ENCODE measurements at places on chromosomes 4 and X.
A peak's percentile ranks its signal among the peaks of the same experiment; 100 is the strongest.

- no peak overlapping the region for H3K4me3 ChIP-seq
- no peaks in the 10 kb centered on the region for H3K36me3 ChIP-seq
- no peak overlapping the region for H3K27ac ChIP-seq
- H3K27me3 ChIP-seq: no peaks in the 10 kb centered on the region
- H3K4me1 ChIP-seq: no peaks in the 10 kb centered on the region
- DNase-seq: no peak
Observed at GRCh38 chrX:95029571-95029970, 1355.6 kb downstream of the FAM133A start.

DNA sequence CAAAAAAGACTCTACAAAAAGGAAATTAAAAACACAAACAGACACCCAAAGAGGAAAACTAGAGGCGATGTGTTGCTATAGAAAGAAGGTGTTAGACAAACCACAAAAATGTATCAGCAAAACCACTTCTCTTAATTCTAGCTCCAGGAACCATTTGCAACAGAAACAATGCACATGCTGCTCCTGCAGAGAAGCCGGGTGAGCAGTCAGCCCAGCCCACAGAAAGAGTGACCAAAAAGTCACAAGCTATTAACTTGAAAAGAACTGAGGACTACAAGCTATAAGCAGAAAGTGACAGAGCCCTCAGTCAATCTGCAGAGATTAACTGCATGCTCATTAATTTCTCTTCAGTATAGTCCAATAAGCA is 96.2 kb upstream of the KLHL13 start:
- DNase-seq: no peak
- no peaks in the 10 kb centered on the region for H3K4me1 ChIP-seq
- H3K4me3 ChIP-seq: no peak overlapping the region
- no peak overlapping the region for H3K27ac ChIP-seq
- no peaks in the 10 kb centered on the region for H3K27me3 ChIP-seq

DNA sequence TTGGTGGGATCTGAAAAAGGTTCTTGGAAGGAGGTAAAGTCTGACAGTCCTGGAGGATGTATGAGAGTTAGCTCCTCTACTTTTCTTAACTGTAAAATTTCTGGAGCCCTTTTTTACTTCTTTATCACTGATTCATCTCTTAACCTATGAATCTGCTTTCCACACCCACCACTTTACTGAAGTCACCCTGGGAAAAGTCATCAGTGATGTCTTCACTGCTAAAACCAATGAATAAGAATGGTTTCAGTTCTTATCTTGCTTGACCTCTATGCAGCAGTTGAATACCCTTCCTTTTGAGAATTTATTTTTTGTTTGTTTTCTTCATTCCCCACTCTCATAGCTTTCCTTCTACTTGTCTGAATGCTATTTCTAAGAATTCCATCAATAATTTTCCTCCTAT is 80.0 kb downstream of the AREG start:
- H3K4me1 ChIP-seq: no peaks in the 10 kb centered on the region
- no peak for DNase-seq
- H3K4me3 ChIP-seq: no peak overlapping the region
- H3K27me3 ChIP-seq: peaks cover 8% of the 10 kb centered on the region
- H3K36me3 ChIP-seq: no peaks in the 10 kb centered on the region
- H3K27ac ChIP-seq: no peak overlapping the region

- H3K27ac ChIP-seq: no peak overlapping the region
- H3K27me3 ChIP-seq: no peaks in the 10 kb centered on the region
- no peaks in the 10 kb centered on the region for H3K4me1 ChIP-seq
- DNase-seq: no peak
- no peak overlapping the region for H3K4me3 ChIP-seq
Observed at GRCh38 chrX:150316564-150316963, 46.6 kb upstream of the MAMLD1 start.

DNA sequence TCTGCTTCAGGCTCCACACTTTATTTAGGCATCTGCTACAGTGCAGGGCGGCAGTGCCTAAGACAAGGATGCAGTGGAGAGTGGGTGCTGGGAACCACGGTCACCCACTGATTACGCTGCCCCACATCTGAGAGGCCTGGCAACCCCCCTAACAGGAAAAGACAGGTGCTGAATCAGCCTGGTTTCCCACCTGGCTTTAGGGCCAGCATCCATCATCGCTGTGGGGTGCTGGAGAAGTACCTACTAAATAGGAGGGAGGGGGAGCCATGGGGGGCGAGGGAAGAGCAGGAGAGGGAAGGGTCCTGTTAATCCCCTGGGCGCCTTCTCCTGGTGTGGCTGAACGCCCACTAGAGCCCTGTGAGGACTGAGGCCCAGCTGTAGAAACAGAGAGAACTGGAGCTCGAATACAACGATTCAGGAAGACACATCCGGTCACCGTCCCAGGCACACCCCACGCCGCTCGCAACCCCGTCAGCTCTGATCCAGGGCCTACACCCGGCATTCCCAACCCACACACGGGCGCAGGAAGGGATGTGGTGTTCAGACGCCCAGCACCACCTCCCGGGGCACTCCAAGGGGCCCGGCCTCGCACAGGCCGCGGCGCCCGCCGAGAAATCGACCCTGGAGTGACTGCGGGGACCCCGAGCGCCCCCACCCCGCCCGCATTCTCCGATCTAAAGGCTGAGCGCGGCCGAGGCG is 554 bp downstream of the DCTD start:
- H3K36me3 ChIP-seq: peaks cover 28% of the 10 kb centered on the region
- H3K4me3 ChIP-seq: peak overlapping the region; percentile 74
- H3K4me1 ChIP-seq: peaks cover 54% of the 10 kb centered on the region
- H3K27ac ChIP-seq: peak overlapping the region; percentile 83

DNA sequence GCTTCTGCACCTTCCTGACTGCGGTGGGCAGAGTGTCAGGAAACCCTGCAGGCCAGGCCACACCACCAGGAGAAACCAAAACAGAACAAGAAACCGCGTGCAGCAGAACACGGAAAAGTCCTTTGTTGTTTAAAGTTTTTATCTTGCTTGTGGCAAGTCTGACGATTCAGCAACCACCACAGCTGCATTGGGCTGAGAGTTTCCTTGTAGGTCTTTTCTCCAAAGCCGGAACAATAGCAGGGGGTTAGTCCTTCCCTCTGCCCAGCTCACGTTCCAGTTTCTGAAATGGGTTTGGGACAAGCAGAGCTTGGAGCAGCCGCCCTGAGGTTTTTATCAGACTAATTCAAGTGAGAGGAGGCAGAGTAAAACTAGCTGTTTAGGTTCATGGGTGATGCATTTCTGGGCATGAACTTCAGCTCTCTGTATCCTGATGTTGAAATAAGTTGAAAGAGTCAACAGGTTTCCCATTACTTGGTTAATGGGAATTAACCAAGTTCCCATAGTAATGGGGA is 216.9 kb downstream of the PTTG2 start:
- H3K4me1 ChIP-seq: peaks cover 31% of the 10 kb centered on the region
- DNase-seq: peak; percentile 25
- H3K27ac ChIP-seq: peak overlapping the region; percentile 76
- H3K27me3 ChIP-seq: no peaks in the 10 kb centered on the region
- peaks cover 6% of the 10 kb centered on the region for H3K36me3 ChIP-seq
- H3K4me3 ChIP-seq: peak overlapping the region; percentile 76

GRCh38 chr4:7750523-7750922 is 189.1 kb downstream of the AFAP1 start:
- H3K27ac ChIP-seq: no peak overlapping the region
- no peaks in the 10 kb centered on the region for H3K36me3 ChIP-seq
- no peaks in the 10 kb centered on the region for H3K27me3 ChIP-seq
- no peaks in the 10 kb centered on the region for H3K4me1 ChIP-seq
- no peak for DNase-seq

- H3K27ac ChIP-seq: no peak overlapping the region
- no peak overlapping the region for H3K4me3 ChIP-seq
- H3K27me3 ChIP-seq: peaks cover 37% of the 10 kb centered on the region
- no peaks in the 10 kb centered on the region for H3K4me1 ChIP-seq
- no peak for DNase-seq
- H3K36me3 ChIP-seq: no peaks in the 10 kb centered on the region
Observed at GRCh38 chr4:3706111-3706511, 60.1 kb upstream of the ADRA2C start.

GRCh38 chr4:108148316-108148715 is 20.4 kb downstream of the LEF1 start:
- H3K27me3 ChIP-seq: peaks cover 45% of the 10 kb centered on the region
- H3K27ac ChIP-seq: no peak overlapping the region
- peaks cover 3% of the 10 kb centered on the region for H3K36me3 ChIP-seq
- H3K4me1 ChIP-seq: no peaks in the 10 kb centered on the region
- H3K4me3 ChIP-seq: no peak overlapping the region

DNA sequence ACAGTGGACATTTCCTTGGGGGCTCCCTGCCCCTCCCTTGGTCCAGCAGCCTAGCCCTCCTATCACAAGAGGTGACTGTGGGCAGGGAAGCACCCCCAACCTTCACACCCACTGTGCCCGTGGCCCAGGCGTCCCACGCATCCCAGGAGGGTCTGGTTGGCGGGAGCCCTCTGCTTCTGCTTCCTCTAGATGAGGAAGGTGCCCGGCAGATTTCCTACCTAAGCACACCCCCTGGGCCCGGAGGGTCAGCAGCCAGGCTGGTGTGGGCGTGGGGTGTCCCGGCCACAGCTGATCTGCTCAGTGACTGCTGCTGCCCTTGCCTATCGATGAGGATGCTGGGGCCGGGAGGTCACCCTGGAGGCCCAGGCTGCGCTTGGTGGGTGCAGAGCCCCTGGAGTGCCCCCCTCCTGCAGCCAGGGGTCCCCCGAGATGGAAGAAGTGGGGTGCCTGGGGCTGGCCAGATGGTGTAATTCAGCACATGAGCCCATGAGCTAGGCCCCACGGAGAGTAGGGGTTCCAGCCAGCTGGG is 12.2 kb downstream of the SH3BP2 start:
- H3K4me3 ChIP-seq: no peak overlapping the region
- DNase-seq: no peak
- H3K27ac ChIP-seq: no peak overlapping the region
- peaks cover 8% of the 10 kb centered on the region for H3K4me1 ChIP-seq
- H3K27me3 ChIP-seq: no peaks in the 10 kb centered on the region

DNA sequence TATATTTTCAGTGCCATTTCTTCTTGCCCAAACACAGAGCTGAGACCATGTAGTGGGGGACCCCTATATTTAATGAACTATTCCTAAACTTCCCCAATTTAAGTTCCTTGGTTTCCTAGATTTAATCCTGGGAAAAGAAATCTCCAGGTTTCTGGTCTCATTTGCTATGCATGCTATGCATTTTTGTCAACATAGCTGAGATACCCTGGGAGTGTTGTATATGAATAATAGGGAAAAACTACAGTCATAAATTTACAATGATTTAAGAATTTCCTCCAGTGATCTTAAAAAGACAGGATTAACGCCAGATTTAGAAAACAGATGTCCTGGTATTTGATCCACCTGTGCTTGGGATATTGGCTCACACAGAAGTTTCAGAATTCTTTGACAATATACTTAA is 136.8 kb upstream of the RAPGEF2 start:
- no peak overlapping the region for H3K27ac ChIP-seq
- H3K4me3 ChIP-seq: no peak overlapping the region
- no peak for DNase-seq
- H3K4me1 ChIP-seq: no peaks in the 10 kb centered on the region
- H3K27me3 ChIP-seq: no peaks in the 10 kb centered on the region

DNA sequence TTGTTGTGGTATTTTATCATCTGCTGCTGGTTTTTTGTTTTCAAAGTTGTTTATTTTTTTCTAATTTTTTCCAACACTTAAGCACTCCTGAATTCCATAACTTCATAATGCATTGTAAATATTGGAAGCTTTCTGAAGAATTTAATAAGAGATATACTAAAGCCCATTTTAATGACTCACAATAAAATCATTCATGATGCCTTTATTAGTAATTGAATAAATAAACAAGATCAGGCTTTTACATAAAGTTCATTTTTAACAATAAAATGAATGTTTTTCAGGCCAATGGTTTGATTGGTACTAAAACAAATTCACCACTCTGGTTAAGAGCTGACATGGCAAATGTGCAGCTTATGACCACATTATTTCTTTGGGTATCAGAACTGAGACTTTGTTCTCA is 408.2 kb upstream of the SMIM31 start:
- no peaks in the 10 kb centered on the region for H3K4me1 ChIP-seq
- H3K36me3 ChIP-seq: no peaks in the 10 kb centered on the region
- no peak overlapping the region for H3K27ac ChIP-seq
- no peak for DNase-seq
- H3K4me3 ChIP-seq: no peak overlapping the region

DNA sequence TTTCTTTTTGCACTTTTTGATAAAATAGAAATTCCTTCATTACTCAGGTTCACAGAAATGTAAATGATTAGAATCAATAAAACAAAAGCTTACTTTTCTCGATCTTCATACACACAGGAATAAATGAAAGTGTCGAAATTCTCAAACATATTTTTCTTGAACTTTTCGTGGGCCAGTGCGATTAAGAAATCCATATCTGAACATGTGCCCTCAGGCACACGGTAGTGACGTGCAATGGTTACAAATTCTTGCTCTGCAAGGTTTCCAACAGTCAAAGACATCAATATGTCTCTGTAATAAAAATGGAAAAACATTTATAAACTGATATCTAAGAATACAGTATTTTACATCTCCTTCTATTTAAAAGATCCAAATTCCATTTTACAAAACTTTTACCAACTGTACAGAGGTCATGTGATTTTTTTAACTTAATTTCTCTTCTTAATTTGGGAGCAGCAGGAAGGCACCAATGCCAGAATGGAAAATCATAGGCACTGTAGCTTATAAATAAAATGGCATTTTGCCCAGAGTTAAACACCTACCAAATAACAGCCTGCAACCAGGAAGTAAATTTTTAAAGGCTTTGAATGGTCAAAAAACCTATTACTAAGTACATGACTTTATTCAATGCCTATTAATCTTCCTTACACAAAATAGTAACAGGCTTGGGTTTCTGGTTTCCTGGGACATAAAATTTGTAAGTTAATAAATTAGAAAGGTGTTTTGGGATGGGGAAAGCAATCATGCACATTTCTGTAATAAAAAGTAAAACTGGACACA is 165.0 kb downstream of the EFHC2 start:
- H3K27me3 ChIP-seq: no peaks in the 10 kb centered on the region
- H3K4me1 ChIP-seq: no peaks in the 10 kb centered on the region
- no peaks in the 10 kb centered on the region for H3K36me3 ChIP-seq
- no peak for DNase-seq
- H3K27ac ChIP-seq: no peak overlapping the region

DNA sequence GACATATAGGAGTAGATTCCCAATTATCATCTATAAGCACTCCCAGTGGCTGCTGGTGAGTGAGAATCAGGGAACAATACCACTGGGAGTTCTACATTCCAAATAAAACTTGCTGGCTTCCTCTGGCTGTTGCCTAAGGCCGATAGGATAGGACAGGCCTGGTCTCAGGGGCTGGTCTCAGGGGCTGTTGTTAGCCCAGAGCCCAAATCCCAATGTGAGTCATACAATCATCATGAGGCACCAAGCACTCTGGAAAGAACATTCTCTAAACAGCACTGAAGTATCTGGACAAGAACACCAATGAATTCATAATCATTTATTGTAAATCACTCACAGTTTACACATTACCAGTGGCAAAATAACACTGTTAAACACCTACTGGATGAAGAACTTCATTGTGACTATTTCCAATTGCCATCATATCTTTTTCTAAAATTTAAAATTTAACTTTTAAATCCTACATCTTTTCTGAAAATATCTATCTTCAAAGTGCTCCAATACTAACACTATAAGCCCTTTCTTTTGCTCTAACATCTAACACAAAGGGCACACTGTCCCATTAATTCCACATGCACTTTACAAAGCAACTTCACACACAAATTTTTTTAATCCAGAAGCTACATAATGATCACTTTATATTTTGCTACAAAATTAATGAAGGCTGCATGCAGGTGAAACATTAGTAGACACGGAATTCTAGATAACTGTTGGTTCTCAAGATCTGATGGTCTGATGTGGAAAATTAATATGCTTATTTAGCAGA is 67.6 kb upstream of the TMEM150C start:
- H3K4me3 ChIP-seq: no peak overlapping the region
- no peaks in the 10 kb centered on the region for H3K36me3 ChIP-seq
- no peak overlapping the region for H3K27ac ChIP-seq
- no peaks in the 10 kb centered on the region for H3K4me1 ChIP-seq
- DNase-seq: no peak
- no peaks in the 10 kb centered on the region for H3K27me3 ChIP-seq
